ENCODE measurements at places on chromosomes 3 and 15.

- peak; percentile 38 for DNase-seq
Observed at GRCh38 chr3:5057857-5058324, 64.2 kb upstream of the ARL8B start.

GRCh38 chr3:26449996-26450395 lies 172.6 kb upstream of the LRRC3B start:
- no peak for DNase-seq

DNA sequence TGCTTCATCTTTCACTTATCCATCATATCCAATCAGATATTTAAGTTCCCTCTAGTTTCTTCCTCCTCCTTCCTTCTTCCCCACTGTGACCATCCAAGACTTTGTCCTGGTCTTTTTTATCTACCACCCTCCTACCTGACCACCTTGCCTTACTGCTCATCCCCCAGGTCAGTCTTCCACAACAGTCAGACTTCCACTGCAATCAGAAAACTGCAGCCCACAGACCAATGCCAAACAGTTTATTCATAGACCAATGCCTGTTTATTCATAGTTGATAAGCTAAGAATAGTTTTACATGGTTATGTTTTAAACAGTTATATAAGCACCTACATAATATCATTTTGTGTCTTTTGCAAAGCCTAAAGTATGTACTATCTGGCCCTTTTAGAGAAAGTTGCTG lies 65.5 kb downstream of the TRIM69 start:
- DNase-seq = no peak

- no peak for DNase-seq
Observed at GRCh38 chr3:143596957-143597642, 251.2 kb downstream of the SLC9A9 start.

- no peak for DNase-seq
Observed at GRCh38 chr3:61438253-61439121, 122.9 kb upstream of the PTPRG start.

DNA sequence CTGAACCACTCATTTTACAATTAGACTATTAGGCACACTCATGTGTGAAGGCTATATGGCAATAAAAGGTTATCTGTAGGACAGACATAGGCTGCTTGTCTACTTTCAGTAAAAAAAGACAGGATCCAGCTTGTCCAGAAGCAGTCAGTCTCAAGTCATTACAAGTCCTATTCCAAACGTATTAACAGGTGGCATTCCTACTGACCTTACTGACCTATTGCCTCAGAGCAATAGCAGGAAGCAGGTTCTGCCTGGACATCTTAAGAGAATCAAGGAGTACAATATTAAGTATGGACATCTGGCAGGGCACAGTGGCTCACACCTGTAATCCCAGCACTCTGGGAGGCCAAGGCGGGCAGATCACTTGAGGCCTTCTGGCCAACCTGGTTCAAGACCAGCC lies 7.0 kb downstream of the CMTM6 start:
- DNase-seq = no peak

DNA sequence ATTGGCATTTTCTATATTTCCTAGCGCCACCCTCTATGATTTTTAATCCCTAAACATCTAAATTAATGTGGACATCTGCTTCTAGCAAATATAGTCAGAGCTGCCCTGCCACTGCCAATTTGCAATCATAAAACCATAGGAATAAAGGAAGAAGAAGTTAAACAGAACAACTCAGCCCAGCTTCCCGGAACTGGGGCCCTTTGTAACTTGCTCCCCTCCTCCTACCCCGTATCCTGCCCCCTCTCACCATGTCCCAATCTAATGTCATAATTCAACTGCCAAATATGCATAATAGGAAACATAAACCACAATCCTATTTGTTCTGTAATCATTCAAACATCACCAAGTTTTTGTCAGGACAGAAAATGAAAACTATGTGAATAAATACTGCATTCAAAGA lies 74.4 kb upstream of the ACP3 start:
- no peak for DNase-seq

- DNase-seq = no peak
Observed at GRCh38 chr3:132037056-132037455, 2.2 kb upstream of the CPNE4 start.

All from stimulated activated CD4-positive, alpha-beta T cell treated with anti-CD3 and anti-CD28 coated beads, Interleukin-1b, Interleukin-23, amount 100 ng/mL, for 1 hour (primary cell).